ENCODE measurements at places on chromosomes 1 and 21.
A peak's percentile ranks its signal among the peaks of the same experiment; 100 is the strongest.

GRCh38 chr1:4166713-4167112 is 266.6 kb upstream of the C1orf174 start:
- DNase-seq = no peak

DNA sequence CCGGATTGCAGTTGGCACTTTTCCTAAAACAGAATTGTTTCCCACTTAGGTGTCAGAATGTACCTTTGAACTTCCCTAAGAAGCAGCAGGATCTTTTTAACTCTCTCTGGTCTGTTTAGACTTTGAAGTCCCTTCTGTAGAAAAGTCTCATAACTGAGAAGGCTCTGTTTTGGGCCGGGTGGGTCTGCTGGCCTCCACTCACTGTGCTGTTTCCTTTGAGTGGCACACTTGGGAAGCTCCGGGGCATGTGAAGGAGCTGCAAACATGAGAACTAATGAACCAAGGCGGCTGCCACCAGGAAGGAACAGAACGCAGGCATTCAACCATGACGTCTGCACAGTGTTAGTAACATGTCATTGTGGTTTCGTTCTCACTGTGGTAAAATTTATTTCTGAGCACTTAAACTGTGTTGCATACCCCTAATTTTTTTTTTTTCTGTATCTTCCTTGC is 19.5 kb upstream of the NCMAP start:
- peak; percentile 69 for DNase-seq

- no peak for DNase-seq
These were observed 9.6 kb downstream of the CLEC20A start for GRCh38 chr1:178487070-178487615.

GRCh38 chr1:22600071-22600816 is 36.2 kb upstream of the C1QA start:
- DNase-seq = no peak

DNA sequence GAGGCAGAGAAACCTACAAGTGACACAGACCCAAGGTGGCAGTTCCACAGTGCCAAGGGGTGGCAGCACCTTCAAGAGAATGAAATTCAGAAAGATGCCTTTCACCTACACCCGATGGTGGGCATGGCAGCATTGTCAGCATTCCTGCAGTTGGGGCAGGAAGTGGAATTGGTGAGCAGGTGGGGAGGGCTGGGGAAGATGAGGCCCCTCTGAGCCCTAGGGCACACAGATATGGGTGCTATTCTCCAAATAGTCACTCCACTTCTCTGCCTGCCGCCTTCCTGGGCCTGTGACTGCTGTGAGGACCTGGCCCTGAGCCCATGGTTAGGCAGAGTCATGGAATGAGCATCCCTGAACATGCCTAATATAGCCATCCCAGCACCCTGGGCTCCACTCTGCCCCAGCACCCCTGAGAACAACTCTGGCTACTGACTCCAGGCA is 8.3 kb downstream of the SHISA4 start:
- no peak for DNase-seq

GRCh38 chr1:21766210-21766609 is 16.7 kb downstream of the USP48 start:
- no peak for DNase-seq

DNA sequence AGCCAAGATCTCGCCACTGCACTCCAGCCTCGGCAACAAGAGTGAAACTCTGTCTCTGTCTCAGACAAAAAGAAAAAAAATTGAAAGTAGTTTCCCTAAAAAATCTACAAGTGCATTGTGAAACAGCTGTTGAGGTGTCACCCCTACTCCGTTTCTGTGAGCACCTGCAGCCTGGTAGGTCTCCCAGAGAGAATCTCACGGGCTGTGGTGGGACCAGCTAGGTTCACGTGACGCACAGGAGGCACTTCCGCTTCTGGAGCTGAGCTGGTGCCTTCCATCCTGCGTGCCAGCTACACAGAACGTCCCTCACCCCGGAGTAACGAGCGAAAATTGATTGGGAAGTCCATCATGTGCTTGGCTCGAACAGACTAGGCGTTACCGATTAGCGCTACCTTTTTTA is 66.8 kb downstream of the COL24A1 start:
- DNase-seq = no peak

DNA sequence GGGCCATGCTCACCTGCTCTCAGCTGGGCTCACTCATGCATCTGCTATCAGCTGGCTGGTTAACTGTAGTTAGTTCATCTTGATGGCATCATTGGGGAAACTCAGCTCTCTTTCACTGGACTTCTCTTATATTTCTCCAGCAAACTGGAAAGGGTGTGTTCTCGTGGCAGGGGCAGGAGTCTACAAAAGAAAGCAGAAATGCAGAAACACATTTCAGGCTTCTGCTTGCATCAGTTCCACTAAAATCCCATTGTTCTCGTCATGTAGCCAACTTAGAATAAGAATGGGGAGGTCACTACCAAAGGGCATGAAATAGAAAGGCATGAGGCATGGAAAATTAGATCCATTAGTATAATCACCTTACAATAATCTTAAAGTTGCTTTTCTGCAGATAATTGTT is 207.3 kb downstream of the NRIP1 start:
- no peak for DNase-seq

DNA sequence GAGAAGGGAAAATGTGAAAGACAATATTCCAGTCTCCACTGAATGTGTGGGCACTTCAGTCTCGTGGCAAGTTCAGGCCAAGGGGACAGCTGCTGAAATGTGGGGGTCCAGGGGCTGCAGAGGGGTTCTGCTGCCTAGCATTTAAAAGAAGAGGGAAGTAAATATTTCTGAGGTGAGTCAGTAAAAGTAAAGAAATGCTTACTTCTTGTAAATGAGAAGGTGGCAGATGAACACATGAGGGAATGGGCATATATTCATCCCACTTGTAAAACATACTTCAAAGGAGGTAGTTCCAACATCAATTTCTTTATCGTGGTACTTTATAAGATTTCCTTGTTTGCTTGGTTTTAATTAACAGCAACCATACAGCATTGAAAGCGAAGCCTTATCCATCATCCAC is 63.1 kb upstream of the HIVEP3 start:
- DNase-seq = no peak

GRCh38 chr1:40842207-40842606 is 20.0 kb downstream of the CITED4 start:
- DNase-seq = no peak

DNA sequence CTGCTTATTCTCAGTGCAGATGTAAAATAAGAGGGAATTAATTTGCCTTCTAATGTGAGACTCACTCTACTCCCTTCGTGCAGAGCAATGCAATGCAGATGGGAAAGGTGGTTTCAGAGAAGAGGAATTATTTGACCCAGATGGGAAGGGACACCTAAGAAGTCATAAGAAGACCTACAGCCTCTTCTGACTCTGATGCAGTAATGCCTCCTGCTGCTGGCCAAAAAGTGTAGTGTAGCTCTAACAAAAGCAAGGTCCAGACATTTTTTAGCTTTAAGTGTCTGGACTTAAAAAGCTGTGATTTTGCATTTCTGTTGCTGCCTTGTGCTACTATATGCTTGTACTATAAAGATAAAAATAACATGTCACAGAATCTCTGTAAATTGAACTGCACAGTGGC is 501.4 kb downstream of the TTLL7 start:
- no peak for DNase-seq

DNA sequence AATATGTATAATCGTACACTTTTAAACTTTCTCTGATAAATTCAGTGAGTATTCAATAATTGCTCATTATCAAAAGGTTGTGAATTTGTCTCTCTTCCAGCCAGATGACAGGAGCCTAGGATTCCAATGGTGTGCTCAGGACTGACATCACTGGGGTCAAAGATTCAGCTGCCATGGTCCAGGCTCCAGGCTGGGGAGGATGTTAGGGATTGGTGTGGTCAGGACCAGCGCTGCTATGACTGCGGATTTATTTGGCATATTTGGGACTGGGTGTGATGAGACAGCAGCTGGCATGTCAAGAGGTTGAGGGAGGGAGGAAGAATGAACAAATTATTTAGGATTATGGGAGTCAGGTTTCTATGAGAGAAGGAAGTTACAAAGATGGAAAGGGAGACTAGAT is 48.2 kb upstream of the ABCA4 start:
- DNase-seq = no peak

DNA sequence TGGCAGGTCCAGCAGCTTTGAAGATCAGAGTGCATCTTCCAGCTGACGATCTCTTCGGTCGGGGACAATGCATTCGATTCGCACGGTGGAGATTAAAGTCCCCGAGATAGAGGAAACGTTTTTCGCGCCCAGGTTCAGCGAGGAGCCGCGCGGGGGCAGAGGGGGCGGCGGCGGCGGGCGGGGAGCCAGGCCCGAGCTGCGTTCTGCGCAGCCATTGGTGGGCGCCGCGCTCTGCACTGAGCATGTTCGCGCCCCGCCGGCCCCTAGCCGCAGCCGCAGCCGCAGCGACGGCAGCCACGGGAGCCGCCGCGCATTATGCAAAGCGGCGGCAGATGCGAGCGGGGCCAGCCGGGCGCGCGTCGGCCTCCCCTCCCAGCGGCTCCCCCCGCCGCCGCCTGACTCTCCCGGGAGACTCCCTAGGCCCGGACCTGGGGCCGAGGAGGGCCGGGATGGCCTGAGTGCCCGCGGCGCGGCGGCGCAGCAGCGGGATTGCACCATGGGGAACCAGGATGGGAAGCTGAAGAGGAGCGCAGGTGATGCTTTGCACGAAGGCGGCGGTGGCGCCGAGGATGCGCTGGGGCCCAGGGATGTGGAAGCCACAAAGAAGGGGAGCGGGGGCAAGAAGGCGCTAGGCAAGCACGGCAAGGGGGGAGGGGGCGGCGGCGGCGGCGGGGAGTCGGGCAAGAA is at the start of gene FMN2:
TSS of gene FMN2 (plus strand) at position 270 of the 687 bp plus-strand sequence. CDS start at position 497, 227 bp downstream.
- DNase-seq = no peak

DNA sequence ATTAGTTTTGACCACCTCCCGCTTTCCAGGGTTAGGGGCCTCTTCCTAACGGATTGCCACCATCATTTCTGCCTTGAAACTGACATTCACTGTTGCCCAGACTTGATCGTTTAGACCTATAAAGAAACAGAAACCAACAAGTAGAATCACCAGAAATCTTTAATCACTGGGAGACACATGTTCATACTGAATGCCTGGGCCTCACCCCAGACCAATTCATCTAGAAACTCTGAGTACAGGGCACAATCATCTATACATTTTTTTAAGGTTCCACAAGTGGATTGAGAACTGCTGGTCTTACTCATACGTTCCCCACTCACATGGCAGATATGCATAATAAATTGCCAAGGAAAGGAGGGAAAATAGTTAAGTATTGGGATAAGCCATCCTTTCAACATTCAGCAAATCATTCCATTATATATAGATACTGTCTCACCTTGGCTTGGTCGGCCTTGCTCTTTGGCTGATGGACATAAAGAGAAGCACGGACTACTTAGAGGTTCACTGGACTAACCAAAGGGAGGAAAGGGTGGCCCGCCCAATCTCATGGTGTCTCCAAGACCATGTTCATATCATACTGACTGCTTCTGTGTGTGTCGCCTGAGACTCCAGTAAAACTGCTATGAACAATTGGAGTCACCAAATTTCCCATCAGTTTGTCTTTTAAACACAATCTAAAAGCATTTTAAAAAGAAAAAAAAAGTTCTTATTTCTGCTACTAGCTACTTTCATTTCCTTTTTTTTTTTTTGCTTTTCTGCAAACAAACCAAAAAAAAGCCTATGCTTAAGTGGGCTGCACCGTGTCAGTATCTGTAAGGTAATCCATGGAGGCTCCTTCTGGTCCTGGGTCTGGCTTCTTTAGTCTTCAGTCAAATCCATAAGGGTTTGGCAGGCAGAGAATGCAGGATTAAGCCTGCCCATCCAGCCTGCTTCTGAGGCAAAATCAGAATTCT is 9.4 kb upstream of the TARBP1 start:
- DNase-seq = no peak

- no peak for DNase-seq
These were observed 20.9 kb downstream of the TMED5 start for GRCh38 chr1:93159337-93159736.

GRCh38 chr1:177753655-177754054 is 216.2 kb downstream of the SEC16B start:
- DNase-seq = no peak

DNA sequence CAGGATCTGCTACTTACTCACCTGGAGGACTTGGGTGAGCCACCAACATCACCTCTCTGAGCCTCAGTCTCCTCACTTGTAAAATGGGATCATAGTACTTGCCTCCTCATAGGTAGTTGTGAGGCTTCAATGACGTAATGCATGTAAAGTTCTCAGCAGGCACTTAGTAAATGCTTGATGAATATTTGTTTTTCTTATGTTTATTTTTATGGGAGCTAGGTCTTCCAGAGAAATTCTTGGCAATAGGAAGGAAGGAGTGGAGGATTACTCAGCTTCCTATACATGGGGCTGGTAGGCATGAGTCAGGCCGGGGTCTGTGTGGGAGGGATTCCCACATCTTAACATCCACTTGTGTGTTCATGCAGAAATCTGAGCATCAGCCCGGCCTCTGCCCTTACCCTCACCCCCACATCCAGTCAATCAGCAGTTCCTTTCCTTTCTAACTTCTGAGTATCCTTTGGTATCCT is 95.4 kb upstream of the USP24 start:
- no peak for DNase-seq

- no peak for DNase-seq
These were observed 31.0 kb downstream of the TGFBR3 start for GRCh38 chr1:91854852-91855534.

DNA sequence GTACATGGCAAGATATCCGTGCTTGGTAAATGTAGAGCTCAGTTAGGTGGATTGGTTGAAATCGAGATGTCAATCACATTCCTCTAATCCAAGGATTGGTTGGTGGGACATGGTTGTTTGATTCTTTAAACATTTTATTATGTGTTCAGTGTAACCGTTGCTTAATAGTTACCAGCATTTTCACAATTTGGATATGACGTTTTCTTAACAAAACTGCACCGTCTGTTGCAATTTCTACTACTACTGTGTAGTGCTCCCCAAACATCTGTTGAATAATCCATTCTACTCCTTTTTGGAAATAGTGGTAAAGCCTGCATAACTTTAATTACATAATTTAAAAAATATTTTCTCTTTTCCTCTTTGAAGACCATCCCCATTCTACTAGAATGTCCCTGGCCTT is 16.3 kb downstream of the OR2B11 start:
- DNase-seq = no peak

- DNase-seq = no peak
These were observed 115.2 kb downstream of the NGF start for GRCh38 chr1:115222616-115223402.

DNA sequence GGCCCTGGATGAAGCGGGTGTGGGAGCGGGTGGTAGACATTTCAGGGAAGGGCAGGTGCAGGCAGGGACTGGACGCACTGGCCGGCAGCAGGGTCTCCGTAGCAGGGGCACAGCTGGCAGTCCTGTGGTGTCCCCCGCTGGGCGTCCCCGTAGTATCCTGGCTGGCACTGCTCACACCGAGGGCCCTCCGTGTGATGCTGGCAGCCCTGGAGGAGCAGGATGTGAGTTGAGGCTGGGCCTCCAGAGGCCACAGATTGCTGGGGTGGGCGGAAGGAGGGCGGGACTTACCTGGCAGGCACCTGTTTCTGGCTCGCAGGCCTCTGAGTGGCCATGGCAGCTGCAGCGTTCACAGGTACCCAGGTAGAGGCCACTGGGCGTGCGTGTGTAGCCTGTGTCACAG is 62.3 kb downstream of the LDLRAD2 start:
- no peak for DNase-seq

- no peak for DNase-seq
These were observed 553 bp downstream of the PTGER3 start for GRCh38 chr1:71046891-71047634.

- DNase-seq = no peak
These were observed 6.7 kb downstream of the IGSF8 start for GRCh38 chr1:160091666-160092223.
